ENCODE measurements at places on chromosomes 2 and 18. TPM values are rescaled to one million over a fixed set of nuclear protein-coding genes. Genes with fewer than 3 reads are reported as not detected.
A peak's percentile ranks its signal among the peaks of the same experiment; 100 is the strongest.

- no peak for DNase-seq
Measured at GRCh38 chr18:36329684-36330434, 32.3 kb downstream of the FHOD3 start.

The ASTL gene
- 8.8 TPM for total RNA-seq

DNA sequence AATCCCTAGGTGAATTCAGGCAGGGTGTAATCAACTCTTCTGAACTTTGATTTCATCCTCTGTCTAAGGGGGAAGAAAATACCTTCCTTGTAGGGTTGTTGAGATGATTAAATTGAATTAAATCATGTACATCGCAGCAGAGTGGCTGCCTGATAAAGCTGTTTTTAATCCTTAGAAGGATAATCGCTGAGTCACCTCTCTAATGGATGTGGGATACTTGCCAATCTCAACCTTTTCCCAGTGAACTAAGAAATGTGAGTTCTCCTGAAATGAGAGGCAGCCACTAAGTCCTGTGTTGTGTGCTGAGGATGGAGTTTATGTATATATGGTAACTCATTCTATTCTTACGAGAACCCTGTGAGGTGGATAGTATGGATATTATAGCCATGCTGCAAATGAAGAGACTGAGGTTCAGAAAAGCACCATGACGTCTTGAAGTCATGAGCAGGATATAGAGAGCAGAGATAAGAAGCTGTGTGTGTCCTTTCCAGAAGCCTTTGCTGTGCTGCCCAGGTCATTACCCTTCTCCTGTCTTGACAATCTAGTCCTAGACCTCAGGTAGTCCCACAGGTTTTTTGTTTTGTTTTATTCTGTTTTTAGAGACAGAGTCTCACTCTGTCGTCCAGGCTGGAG, 93.3 kb downstream of the HNRNPLL start:
- DNase-seq: no peak

DNA sequence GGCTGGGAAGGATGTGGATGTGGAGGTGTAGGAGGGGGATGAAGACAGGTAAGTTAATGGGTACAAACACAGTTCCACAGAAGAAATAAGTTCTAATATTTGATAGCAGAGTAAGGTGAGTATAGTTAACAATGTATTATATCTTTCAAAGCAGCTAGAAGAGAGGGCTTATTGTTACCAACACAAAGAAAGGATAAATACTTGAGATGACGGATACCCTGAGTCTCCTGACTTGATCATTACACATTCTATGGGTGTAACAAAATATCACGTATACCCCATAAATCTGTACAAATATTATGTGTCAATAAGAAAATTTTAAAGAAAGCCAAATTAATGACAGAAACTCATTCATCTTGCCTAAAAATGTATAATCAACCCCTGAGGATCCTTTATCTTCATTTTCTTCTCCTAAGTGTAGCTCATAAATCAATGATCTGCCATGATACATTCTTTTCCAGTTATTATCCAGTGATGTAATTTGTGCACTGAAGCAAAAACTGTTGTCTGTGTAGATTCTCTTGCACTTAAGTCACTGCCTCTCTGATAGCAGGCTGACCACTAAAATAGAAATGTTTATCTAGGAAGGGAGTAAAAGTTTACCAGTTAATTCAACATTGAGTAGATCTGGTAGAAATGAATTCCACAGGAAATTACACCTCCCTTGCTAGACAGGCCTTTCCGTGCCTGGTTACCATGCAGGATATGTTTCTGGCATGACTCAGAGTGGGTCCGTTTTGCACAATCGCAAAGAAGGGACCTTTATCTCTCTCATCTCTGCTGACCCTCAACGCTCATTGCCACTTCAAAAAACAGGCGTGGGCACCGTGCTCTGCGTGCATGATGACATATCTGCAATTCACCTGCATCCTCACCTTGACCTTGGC, 249.7 kb upstream of the NCKAP5 start:
- no peak for DNase-seq

DNA sequence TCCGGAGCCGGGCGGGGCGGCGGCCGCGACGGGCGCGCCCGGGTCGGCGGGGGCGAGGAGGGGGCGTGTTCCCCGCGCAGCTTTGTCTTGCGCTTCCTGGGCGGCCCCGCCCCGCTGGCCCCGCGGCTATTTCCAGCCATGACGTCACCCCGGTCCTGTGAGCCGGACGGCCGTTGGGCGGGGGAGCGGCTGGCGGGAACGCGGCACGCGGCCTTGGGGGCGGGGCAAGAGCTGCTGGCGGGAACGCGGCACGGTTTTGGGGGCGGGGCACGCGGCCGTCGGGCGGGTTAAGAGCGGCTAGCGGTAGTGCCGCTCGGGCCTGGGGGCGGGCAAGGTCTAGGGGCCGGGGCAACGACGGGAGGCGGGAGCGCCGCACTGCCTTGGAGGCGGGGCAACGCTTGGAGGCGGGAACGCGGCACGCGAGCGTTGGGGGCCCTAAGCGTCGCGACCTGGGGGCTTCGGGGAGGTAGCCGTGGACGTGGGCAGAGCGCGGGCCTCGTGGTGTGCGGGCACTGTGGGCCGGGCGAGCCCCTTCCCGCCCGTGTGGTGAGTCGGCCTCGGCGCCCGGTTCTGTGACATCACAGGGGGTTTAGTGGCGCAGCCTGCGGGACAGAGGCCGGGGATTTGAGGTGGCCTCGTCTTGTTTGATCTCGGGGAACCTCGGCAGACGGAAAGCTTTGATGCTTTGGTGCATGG, 704 bp downstream of the KLF11 start:
- DNase-seq: peak; percentile 95

The HOXD11 gene
- not detected for total RNA-seq

DNA sequence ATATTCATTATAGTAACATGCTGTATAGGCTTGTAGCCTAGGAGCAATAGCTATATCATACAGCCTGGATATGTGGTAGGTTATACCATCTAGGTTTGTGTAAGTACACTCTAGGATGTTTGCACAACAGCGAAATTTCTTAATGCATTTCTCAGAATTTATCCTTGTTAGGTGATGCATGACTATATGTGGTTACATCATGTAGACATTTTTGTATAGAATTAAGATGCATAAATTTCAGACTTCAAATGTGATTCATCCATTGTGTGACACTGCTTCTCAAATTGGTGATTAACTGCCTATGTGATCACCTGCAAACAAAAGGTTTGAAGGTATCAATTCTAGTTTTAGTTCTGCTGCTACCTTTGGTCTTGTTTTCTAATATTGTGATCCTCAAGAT, 1787.0 kb upstream of the PIK3C3 start:
- DNase-seq: no peak

All from natural killer cell (primary cell).